ENCODE measurements at places on chromosomes 5 and 9. TPM values are rescaled to one million over a fixed set of nuclear protein-coding genes. Genes with fewer than 3 reads are reported as not detected.

MBLAC2 gene
- 4.6 TPM for total RNA-seq

ACOT12 gene
- 0.37 TPM for total RNA-seq

PCDHB9 gene
- under 0.01 TPM for total RNA-seq

HOMER1 gene
- 21.5 TPM for total RNA-seq

SKP1 gene
- 284 TPM for total RNA-seq
